ENCODE measurements at places on chromosomes 16 and 17.

DNA sequence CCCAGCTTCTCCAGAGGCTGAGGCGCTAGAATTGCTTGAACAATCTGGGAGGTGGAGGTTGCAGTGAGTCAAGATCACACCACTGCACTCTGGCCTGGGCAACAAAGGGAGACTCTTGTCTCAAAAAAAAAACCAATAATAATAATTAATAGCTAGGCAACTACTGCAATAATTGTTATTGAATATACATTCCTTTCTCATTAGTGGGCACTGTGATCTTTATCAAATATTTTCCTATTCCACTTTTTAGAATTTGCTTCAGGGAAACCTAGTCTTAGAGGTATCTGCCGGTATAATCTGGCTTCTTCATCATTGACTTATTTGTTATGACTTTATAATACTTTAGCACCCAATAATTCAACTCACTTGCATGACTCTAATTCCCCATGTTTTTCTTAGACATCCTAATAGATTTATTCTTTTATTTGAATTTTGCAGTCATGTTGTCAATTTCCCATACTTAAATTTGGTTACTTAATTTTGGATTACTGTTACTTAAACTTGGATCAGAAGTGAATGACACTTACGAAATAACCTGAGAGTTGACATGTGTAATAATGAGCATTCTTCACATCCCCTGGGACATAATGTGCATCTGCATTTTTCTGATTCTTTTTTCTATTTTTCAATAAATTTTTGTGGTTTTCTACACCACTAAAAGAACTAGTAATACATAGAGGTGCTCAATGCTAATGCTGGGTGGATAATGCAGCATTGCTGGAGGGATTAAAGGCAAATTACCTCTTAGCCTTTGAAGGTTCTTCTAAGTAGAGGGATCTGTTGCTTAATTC, 25.0 kb upstream of the KCNJ16 start:
- DNase-seq, result no peak
- no peaks in the 10 kb centered on the region for H3K4me1 ChIP-seq
- H3K27ac ChIP-seq, result no peak overlapping the region
- H3K4me3 ChIP-seq, result no peak overlapping the region

DNA sequence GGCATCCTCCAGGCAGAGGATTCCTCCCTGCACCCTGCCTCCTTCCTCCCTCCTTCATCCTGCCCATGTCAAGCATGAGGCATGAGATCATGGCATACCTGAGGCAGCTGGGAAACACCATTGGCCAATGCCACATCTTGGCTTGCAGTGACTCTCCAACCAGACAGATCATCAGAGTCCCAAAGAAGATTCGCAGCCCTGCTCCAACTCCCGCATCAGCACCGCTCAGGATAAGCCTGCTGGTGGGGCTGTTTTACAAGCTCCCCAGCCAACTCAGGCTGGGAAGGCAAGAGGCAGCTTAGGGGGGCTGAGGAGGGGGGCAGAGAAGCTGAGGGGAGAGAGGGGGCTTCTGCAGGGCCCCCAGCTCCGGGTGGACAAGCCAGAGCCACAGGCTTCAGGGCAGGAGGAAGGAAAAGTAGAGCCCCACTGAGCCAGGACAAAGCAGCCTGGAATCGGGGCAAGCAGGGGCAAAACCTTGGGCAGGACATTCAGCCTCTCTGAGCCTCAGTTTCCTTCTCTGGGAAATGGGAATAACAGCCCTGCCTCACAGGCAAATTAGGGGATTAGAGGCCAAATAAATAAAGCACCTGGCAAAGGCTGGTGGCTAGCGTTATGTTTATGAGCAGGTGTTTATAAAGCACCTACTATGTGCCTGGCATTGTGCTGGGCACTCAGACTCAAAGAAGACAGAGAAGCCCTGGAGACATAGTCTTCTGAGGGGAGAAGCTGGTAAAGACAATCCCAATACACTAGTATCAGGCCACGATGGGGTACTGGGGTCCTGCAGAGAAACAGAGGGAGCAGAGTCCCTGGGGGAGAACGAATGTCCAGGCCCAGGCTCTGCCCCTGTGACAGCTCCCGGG, 88.1 kb downstream of the GOSR1 start:
- H3K4me1 ChIP-seq, result no peaks in the 10 kb centered on the region
- no peak overlapping the region for H3K27ac ChIP-seq
- H3K27me3 ChIP-seq, result peaks cover 6% of the 10 kb centered on the region
- H3K36me3 ChIP-seq, result no peaks in the 10 kb centered on the region
- no peak for DNase-seq
- no peak overlapping the region for H3K4me3 ChIP-seq

DNA sequence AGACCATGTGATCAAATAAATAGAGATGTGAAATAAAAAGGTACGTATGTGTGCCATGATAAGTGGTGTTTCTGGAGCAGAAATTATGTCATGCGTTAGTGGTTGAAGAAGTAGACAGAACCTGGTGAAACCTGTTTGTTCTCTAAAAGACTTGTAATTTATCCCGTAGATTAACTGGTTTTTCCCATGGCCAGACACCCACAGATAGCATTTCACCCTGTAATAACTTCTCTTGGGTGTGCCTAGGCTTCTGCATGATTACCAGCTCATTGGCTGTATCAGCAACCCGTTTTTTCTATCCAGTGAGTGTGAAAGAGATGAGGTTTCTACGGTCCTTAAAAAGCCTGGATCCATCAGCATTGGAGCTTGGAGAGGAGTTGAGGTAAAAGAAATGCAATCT, 471.3 kb downstream of the NPIPA7 start:
- H3K4me3 ChIP-seq, result no peak overlapping the region
- H3K27me3 ChIP-seq, result peaks cover 1% of the 10 kb centered on the region
- DNase-seq, result no peak

DNA sequence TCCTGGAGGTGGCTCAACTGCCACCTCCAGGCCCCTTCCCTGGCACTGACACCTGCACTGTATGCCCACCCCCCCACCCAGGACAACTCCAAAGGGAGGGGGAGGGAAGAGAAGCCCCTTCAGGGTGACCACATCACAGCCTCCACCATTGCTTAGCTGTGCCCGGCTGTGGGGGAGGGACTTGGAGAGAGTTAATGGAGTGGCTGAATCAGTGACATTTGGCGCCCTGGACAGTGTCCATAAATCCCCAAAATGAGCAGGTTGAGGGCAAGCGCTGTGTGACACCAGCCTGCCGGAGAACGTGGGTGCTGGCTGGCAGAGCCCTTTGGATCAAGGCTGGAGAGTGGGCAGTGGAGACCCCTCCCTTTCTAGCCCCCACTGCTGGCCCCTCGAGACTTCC, 883 bp downstream of the USH1G start:
- H3K27ac ChIP-seq, result no peak overlapping the region
- peaks cover 47% of the 10 kb centered on the region for H3K27me3 ChIP-seq
- DNase-seq, result no peak

DNA sequence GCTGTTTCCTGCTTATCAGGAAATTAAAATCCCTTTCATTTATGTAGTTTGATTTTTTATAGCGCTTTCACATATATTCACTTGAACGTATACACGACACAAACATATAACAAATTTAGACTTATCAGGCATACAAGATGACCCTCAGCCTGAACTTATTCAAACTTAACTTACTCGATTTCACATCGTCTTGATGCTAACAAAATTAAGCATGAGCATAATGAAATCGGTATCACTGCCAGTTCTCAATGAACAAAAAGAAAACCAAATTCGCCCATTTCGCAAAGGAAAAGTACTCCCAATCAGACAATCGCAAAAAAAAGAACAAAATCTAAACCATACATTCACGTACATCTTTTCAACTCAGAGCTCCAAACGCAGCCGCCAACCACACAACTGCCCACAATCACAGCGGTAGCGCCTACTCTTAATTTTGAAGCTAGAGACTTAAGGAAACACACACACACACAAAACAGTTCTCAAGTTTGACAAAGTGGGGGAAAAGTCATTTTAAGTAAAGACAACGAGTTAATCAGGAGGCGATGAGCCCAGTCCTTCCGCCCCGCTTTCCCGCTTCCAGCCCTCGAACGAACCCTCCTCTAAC, 1.1 kb downstream of the GJC1 start:
- H3K27ac ChIP-seq, result peak overlapping the region; percentile 36
- no peak for DNase-seq
- H3K36me3 ChIP-seq, result no peaks in the 10 kb centered on the region

DNA sequence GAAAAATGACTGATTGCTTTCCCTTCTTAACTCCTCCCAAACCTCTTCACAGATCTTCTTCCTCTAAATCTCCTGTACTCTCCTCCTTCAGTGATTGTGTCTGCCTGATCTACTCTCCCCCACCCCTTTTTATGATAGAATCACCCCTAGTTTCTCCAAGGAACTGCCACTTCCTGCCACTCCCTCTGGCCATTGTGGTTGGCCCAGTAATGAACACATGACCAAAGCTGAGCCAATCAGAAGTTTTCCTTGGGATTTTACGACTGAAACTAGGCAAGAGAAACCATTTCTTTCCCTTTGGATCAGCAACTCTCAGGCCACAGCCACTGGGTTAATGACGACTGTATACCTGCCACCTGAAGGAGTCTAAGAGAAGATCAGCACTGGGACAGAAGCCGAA, 15.9 kb downstream of the IRX3 start:
- no peaks in the 10 kb centered on the region for H3K4me1 ChIP-seq
- no peaks in the 10 kb centered on the region for H3K36me3 ChIP-seq
- no peak overlapping the region for H3K27ac ChIP-seq
- H3K27me3 ChIP-seq, result peaks cover 13% of the 10 kb centered on the region
- H3K4me3 ChIP-seq, result no peak overlapping the region

DNA sequence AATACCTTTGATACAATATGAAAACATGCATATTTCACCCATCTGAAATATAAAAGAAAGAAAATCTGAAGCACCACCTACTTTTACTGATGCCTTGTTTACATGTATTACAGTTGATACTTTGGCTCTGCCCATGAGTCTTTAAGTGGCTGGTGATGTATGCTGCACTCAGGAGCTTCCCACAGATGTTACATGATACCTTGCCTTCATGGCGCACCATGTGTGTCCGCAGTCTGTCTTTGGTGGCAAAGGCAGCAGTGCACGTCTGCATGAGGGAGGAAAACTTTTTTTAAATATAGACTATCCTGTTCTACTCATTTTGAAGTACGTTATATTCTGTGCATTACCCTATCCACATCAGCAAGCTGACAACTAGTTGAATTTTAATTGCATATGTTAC, 7.5 kb downstream of the VEZF1 start:
- H3K4me1 ChIP-seq, result peaks cover 48% of the 10 kb centered on the region
- H3K27me3 ChIP-seq, result no peaks in the 10 kb centered on the region
- DNase-seq, result no peak
- H3K4me3 ChIP-seq, result no peak overlapping the region
- no peak overlapping the region for H3K27ac ChIP-seq
- H3K36me3 ChIP-seq, result peaks cover 59% of the 10 kb centered on the region

- H3K27me3 ChIP-seq, result no peaks in the 10 kb centered on the region
- DNase-seq, result no peak
- H3K4me1 ChIP-seq, result no peaks in the 10 kb centered on the region
- H3K36me3 ChIP-seq, result no peaks in the 10 kb centered on the region
Observed at GRCh38 chr16:64964126-64964540, 157.7 kb downstream of the CDH11 start.

GRCh38 chr17:4642286-4642685, 808 bp upstream of the ALOX15 start:
- DNase-seq, result no peak
- peaks cover 12% of the 10 kb centered on the region for H3K4me1 ChIP-seq
- peaks cover 67% of the 10 kb centered on the region for H3K27me3 ChIP-seq
- H3K36me3 ChIP-seq, result no peaks in the 10 kb centered on the region
- no peak overlapping the region for H3K27ac ChIP-seq

GRCh38 chr16:17389384-17389783, 81.4 kb downstream of the XYLT1 start:
- H3K36me3 ChIP-seq, result peaks cover 12% of the 10 kb centered on the region
- no peak overlapping the region for H3K27ac ChIP-seq
- H3K4me1 ChIP-seq, result peaks cover 41% of the 10 kb centered on the region
- no peak overlapping the region for H3K4me3 ChIP-seq
- no peak for DNase-seq
- peaks cover 3% of the 10 kb centered on the region for H3K27me3 ChIP-seq

- no peak overlapping the region for H3K27ac ChIP-seq
- no peaks in the 10 kb centered on the region for H3K4me1 ChIP-seq
- H3K27me3 ChIP-seq, result peaks cover 14% of the 10 kb centered on the region
Observed at GRCh38 chr16:14958970-14959369, 15.9 kb upstream of the PDXDC1 start.

DNA sequence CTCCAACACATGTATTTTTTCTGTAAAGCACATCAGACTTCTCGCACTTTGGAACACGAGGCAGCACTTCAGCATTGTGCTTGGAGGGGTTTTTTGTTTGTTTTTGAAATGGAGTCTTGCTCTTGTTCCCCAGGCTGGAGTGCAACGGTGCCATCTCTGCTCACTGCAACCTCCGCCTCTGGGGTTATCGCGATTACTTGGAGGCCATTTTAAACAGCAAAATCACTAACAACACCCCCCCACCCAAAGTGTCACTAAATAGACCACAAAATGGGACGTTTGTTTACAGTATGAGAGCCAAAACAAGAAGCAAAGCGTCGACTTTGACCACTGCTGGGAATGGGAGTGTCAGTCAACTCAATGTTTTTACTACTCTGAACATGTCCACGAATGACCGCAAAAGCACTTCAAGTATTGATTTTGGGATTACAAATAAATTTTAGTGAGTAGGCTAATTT, 9.0 kb upstream of the C16orf87 start:
- DNase-seq, result no peak
- peaks cover 6% of the 10 kb centered on the region for H3K27me3 ChIP-seq
- H3K4me3 ChIP-seq, result no peak overlapping the region
- no peak overlapping the region for H3K27ac ChIP-seq
- H3K36me3 ChIP-seq, result no peaks in the 10 kb centered on the region

GRCh38 chr17:75838410-75838809, 5.8 kb downstream of the UNC13D start:
- H3K4me3 ChIP-seq, result no peak overlapping the region
- H3K4me1 ChIP-seq, result peaks cover 8% of the 10 kb centered on the region
- DNase-seq, result no peak
- H3K27me3 ChIP-seq, result no peaks in the 10 kb centered on the region

DNA sequence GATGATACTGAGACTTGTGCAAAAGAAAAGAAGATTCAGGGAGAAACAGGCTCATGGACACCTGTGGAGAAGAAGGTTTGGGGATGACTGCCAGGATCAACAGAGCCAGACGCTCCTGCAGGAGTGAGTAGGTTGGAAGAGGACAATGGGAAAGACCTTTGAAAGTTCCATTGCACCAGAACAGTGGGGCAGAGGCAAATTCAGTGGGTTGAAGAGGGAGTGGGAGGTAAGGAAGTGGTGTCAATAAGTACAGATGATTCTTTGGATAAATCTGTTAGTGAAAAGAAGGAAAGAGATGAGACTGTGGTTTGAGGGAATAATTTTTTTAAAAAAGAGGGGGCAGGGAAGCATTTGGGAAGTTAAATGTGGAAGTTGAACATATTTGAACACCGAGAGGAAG, 212.8 kb downstream of the SOX9 start:
- H3K36me3 ChIP-seq, result no peaks in the 10 kb centered on the region
- H3K27ac ChIP-seq, result no peak overlapping the region
- peaks cover 2% of the 10 kb centered on the region for H3K27me3 ChIP-seq
- DNase-seq, result no peak
- H3K4me1 ChIP-seq, result no peaks in the 10 kb centered on the region

DNA sequence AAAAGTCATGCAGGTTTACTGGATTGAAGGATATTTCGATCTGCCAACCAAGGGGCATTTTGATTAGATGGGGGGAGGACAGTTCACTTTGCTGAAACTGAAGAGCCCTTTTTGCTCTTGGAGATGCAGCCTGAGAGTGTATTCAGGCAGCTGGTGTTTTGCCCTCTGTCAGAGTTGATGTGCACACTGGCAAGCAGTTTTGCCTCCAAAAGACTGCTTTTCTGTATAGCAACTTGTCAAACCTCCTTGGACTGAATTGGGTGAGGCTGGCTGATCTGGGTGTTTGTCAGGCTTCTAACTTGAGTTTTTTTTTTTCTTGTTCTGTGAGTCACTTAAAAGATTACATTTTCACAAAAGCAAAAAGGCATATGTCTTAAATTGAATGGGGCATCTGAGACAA, 22.6 kb upstream of the ANKFN1 start:
- H3K4me3 ChIP-seq, result no peak overlapping the region
- no peaks in the 10 kb centered on the region for H3K36me3 ChIP-seq
- H3K4me1 ChIP-seq, result no peaks in the 10 kb centered on the region
- peaks cover 5% of the 10 kb centered on the region for H3K27me3 ChIP-seq
- DNase-seq, result no peak
- no peak overlapping the region for H3K27ac ChIP-seq
